ENCODE measurements at places on chromosomes 3 and 15. TPM values are rescaled to one million over a fixed set of nuclear protein-coding genes. Genes with fewer than 3 reads are reported as not detected.

DNA sequence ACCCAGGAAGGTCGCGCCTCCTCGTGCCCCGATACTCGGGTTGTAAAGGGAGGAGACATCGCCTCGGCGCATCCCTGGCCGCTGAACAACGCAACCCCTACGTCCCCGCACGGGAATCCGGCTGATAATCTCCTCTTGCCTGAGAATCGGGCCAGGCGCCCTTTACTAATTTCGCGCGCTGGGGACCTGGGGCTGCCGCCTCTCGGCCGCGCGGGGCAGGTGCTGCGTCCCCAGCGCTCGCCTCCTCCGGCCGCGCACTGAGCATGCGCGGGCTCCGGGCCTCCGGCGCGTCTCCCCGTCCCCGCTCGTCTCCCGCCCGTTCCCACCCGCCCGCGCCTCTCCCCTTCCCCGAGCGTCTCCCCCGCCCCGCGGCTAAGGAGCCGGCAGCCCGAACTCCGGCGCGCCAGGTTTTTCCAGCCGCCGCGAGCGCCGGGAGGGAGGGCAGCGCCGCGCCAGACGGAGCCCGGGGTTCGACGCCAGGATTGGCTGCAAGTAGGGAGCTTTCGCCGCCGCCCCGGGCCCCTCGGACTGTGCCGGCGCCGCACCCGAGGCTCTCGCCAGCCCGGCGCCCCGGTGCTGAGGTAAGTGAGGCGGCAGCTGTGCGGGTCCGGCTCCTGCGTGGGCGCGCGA, at the start of gene CNTN4:
Gene CNTN4 (plus strand): TSS at position 469 of the 630 bp plus-strand sequence.
- DNase-seq: no peak

GRCh38 chr3:33047842-33048834, 48.8 kb downstream of the GLB1 start:
- DNase-seq: no peak

DNA sequence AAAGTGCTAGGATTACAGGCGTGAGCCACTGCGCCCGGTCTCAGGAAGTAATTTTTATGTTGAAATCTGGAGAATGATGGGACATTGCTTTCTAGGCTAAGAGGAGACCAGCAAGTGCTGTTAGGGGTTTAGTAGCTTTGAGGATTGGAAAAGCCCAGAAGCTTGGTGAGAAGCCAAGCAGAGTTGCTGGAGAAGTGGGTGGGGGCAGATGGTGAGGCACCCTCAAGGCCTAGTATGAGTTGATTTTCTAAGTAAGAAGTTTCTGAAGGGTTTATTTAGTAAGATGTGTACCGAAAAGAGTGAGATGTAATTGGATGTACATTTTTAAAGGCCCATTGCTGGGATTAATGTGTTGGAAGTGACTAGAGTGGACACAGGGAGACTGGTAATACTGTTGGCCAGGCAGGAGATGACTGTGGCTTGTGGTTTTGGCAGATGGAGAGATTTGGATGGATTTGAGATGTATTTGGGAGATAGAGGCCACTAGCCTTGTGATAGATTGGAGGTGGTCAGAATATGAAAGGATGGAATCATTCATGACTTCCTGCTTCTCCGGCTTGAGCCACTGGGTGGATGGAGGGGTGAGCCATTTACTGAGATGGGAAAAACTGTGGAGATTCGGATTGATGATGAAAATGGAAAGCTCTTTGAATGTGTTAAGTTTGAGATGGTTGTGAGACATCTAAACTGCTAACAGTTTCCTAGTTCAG, 2.3 kb downstream of the LRRC28 start:
- DNase-seq: peak; percentile 94

DNA sequence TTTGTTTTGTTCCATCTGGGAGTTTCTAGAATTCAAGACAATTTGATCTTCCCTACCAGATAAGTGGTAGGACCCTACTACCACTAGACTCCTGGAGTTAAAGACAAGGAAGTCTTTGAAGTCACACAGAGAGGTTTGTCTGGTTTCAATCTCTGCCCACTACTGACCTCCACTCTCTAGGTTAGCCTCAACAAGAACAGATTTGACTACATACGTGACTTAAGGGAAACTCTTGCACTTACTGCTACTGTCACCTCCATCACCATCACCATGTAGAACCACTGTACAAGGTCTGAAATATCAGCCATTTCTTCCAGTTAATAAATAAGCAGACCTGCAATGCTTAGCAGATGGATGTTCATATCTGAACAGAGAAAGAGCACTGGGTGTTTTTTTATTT, 148.3 kb upstream of the ARHGEF26 start:
- DNase-seq: no peak

DNA sequence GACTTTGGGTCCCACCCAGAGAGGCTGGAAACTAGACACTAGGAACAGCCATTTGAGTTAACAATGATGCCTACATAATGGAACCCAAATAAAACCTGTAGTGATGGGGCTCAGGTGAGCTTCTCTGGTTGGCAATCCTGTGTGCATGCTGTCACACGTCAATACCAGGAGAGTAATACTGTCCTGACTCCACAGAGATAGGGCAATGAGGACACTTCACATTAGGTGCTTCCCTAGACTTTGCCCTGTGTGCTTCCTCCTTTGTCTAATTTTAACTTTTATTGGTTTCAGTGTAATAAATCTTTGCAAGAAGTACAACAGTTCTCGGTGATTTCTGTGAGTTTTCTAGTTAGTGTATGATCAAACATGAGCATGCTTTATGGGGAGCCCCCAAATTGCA, 281.8 kb upstream of the ARRDC4 start:
- DNase-seq: no peak

- no peak for DNase-seq
These were observed 2.5 kb upstream of the MECOM start for GRCh38 chr3:169666076-169666375.

- DNase-seq: no peak
These were observed 27.9 kb upstream of the PRR23E start for GRCh38 chr3:127165036-127165435.

GRCh38 chr15:82789491-82789890, 16.4 kb downstream of the FSD2 start:
- DNase-seq: peak; percentile 19

DNA sequence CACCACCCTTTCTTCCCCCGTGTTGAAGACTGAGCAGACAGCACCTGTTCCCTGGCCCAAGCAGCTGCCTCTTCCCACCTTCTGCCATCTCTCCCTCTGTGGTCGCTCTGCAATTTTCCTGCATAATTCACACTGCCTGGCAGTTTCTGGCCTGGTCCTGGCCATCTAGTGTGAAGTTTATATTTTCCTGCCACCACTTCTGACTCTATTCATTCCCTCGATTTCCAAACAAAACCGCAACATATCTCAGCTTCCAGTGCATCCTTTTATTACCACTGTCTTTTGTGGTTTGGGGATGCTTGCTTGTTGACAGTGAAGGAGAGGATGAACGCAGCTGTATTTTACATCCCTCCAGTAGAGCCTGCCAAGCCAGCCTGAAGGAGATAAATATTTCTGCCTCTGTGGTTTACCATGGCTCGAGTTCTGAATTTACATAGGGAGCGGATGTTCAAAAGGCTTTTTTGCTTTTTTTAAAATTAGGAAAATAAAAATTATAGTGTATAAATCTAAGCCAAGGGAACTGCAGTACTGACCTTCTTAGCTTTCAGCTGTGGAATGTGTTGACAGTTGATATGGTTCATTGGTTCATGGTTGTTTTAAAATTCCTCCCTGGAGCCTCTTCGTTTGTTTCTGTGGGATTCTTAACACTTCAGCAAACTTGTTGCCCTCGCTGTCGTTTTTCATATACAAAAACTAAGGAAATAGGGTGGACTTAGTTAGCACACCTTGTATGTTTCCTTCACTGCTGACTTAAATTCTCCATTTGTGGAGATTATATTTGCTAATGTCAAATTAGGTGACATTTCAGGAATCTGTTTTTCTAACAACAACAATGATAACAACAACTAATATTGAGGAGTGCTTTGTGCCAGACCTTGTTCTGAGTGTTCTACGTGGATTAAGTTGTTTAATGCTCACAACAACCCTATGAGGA, 250.5 kb downstream of the ADAMTSL3 start:
- DNase-seq: peak; percentile 73

DNA sequence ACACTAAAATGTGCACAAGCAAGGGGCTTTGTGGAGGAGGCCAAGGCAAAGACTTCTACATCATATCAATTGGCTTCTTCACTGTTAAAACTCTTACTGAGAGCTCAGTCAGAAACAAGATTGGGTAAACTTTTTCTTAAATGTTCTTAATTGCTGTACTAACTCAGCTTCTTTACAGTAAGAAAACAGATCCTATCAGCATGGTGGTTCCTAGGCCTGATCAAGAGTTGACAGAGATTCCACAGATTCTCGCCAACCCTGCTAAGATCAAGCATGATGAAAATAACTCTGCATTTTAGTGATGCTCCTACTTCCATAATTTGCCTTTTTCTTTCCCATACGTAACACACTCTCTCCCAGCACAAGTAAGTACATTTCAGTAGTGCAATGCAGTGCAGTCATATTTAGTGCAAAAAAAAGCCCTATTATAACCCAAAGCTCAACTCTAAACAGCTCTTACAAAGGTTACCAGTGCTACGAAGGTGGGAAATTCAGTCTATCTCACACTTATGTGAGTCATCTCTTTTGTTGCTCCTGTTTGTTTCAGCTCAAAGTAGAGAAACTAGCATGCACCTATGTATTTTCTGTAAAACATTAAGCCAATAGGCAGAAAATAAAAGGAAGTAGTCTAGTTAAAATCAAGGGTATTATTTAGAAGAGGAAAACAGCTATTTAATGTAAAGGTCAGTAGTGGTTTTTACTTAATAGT, 29.9 kb downstream of the TIGIT start:
- DNase-seq: no peak

- no peak for DNase-seq
These were observed 8.6 kb upstream of the TRIM59 start for GRCh38 chr3:160458151-160458550.

Gene TUSC7
- total RNA-seq: not detected

Gene EXD1
- not detected for total RNA-seq

Gene GPR149
- not detected for total RNA-seq

Gene CRYGS
- 1.1 TPM for total RNA-seq
